Activated CD8-positive, alpha-beta memory T cell treated with anti-CD3 and anti-CD28 coated beads for 48 hours (primary cell): ENCODE measurements at places on chromosomes 11 and 22.

- DNase-seq: no peak
Measured at GRCh38 chr11:87035976-87036583, 1.7 kb upstream of the TMEM135 start.

DNA sequence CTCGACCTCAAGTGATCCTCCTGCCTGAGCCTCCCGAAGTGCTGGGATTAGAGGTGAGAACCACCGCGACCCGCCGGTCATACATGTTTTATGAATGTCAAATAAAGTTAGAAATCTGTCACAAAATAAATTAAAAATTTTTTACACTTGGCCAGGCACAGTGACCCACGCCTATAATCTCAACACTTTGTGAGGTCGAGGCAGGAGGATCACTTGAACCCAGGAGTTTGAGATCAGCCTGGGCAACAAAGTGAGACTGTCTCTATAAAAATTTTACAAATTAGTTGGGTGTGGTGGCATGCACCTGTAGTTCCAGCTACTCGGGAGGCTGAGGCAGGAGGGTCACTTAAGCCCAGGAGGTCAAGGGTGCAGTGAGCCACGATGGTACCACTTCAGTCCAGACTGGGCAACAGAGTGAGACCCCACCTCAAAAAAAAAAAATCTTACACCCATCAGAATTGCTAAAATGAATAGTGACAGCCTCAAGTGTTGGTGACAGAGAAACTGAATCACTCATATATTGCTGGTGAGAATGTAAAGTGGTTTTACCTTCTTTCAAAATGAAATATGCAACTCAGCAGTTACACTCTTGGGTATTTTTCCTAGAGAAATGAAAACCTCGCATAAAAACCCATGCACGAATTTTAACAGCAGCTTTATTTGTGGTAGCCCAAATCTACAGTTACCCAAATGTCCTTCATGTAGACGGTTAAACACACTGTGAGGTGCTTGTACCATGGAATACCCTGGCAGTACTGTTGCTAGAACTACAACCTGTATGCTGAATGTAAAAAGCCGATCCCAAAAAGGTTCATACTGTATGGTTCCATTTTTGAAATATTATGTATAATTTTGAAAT lies 55.4 kb downstream of the MED15 start:
- DNase-seq: no peak

- no peak for DNase-seq
Measured at GRCh38 chr22:50739279-50739691, 1.3 kb downstream of the ACR start.

DNA sequence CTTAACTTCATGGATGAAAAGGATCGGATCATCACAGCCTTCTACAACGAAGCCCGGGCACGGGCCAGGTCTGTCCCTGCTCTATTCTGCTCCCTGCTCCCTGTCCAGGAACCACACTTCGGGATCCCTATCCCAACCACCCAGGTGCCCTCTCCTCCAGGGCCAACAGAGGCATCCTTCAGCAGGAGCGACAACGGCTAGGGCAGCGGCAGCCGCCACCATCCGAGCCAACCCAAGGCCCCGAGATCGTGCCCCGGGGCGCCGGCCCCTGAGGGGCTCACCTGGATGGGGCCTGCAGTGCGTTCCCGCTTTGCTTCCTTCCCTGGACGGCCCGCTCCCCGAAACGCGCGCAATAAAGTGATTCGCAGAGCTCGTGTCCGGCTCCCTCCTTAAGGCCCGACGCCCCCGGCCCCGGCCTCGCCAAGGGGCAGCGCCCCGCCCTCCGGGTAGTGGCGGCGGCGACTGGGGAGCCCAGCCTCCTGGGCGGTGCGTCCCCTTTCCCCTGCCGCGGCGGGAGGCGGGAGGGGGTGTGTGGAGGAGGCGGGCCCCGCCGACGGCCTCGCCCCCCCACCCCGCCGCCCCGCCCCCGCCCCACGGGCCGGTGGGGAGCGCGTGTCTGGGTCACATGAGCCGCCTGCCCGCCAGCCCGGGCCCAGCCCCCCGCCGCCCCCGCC lies at the start of gene VEGFB:
Gene VEGFB (plus strand): TSS at position 672 of the 674 bp plus-strand sequence. CDS start 250 bp downstream, outside the sequence.
- DNase-seq: no peak

DNA sequence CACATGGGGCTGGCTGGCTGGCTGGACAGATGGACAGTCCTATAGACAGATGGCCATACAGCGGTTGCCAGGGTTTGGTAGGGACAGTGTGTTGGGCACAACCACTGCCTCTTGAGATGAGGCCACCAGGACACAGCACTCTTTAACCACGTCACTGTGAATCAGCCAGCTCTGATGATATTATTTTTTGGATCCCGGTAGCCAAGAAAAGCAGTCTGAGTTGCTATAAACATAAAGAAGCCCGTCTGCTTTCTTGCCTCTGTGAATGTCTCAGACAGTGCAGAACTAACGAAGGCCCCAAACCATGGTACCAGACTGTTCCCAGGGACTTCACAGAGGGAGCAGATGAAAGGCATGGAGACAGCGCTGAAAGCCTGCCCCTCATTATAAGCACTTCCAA lies 115.9 kb upstream of the CSNK2A3 start:
- DNase-seq: no peak

- no peak for DNase-seq
Measured at GRCh38 chr22:46678003-46678657, 57.9 kb downstream of the GRAMD4 start.

GRCh38 chr11:70070706-70071105 lies 7.4 kb upstream of the ANO1 start:
- no peak for DNase-seq

DNA sequence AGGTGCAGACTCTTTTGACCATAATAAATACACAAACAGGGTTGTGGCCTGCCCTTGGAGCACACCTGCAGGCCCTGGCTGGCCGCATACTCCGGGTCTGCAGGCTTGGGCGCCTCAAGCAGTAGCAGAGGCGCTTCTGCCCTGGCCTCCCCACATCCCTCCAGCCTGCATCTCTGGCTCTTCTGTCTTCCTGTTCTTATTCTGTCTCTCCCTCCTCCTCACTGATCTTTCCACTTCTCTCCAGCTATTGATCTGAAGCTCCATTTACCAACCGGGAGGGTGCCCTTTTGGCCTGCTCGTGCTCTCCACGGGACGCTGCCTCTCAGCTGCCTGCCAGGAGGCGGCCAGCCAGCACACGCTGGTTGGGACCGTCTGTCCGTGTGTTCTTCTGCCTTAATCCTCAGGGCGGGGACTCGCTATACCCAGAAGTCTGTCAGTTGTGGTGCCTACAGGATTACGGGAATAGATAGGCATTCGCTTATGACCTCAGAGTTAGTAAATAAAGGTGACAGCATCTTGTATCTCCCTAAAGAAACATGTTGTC lies 5.2 kb downstream of the UPB1 start:
- no peak for DNase-seq

GRCh38 chr11:67452141-67452952 lies at the start of gene GPR152:
Gene GPR152 (minus strand): TSS chr11:67452729. CDS start chr11:67452724, 5 bp downstream.
- no peak for DNase-seq

GRCh38 chr11:47843361-47844055 lies 4.6 kb downstream of the NUP160 start:
- no peak for DNase-seq

DNA sequence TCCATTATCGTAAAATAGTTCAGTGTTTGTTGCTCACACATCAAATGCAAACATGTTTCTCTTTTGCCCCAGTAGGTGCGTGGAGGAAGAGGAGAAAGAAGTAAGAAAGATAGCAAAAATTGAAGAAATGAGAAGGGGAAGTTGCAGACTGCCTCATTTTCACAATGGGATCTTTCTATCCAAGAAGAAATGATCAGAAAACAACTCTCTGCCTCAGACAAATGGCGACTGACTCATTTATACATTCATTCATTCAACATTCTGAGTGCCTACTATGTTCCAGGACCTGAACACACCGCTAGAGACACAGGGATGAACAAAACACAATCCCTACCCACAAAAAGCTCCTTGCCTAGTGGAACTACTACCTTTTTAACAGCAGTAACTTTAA lies 367 bp downstream of the HPS5 start:
- DNase-seq: no peak

- no peak for DNase-seq
Measured at GRCh38 chr11:47506795-47507562, 46.0 kb downstream of the CELF1 start.

GRCh38 chr11:456533-456932 lies 6.5 kb downstream of the PTDSS2 start:
- DNase-seq: no peak

GRCh38 chr22:36480941-36481392 lies 473 bp downstream of the TXN2 start:
- DNase-seq: no peak

- no peak for DNase-seq
Measured at GRCh38 chr11:69189059-69189458, 33.3 kb downstream of the SMIM38 start.

- DNase-seq: peak; percentile 83
Measured at GRCh38 chr11:118610773-118611432, 3.5 kb downstream of the PHLDB1 start.

GRCh38 chr11:117824571-117825537 lies at the start of gene FXYD2:
Gene FXYD2 (minus strand): TSS chr11:117824744. CDS start chr11:117824678, 66 bp downstream.
- DNase-seq: no peak

DNA sequence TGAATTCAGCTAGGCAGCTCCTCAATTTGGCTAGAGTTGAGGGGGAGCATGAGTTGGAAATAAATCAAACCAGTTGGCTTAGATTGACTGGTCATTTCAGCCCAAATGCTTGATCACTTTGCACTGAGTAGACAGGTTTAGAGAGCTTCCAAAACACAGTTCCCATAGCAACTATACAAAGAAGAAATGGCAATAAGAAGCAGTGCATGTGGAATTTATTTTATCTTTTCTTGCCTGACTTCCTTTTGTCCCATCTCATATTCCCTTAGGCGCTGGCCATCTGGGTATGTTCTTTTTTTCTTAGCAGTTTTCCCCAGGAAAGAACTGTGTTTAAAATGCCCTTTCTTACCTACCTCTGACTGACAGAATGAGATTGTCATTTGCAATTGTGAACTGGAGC lies 38.7 kb upstream of the C11orf87 start:
- no peak for DNase-seq

GRCh38 chr11:34358728-34359547 lies 1.1 kb upstream of the ABTB2 start:
- DNase-seq: peak; percentile 39

GRCh38 chr11:7638710-7639642 lies 34.3 kb downstream of the CYB5R2 start:
- no peak for DNase-seq

DNA sequence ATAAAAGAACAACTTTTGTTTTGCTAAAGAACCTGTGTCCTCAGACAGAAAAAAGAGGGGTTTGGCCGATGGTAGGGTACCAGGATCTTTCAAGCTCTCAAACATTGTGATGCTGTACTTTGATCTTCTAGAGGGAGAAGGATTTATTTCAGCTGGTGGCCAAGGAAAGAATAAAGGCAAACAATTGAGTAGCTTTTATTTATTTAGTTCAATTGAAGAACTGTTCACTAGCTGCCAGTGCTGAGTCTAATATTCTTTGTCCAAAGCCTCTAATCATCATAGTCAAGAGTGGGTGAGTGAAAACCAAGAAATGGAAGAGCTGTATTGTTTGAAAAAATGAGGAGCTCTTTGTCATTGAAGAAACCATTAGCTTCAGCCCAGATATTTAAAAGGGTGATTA lies 138.4 kb downstream of the FAT3 start:
- DNase-seq: no peak
